Effector memory CD8-positive, alpha-beta T cell (primary cell): ENCODE measurements at places on chromosomes 11 and 22.

GRCh38 chr11:43555186-43555585, 125.4 kb upstream of the HSD17B12 start:
- no peak for DNase-seq

GRCh38 chr22:19707347-19708290, 6.7 kb upstream of the SEPTIN5 start:
- DNase-seq = no peak

DNA sequence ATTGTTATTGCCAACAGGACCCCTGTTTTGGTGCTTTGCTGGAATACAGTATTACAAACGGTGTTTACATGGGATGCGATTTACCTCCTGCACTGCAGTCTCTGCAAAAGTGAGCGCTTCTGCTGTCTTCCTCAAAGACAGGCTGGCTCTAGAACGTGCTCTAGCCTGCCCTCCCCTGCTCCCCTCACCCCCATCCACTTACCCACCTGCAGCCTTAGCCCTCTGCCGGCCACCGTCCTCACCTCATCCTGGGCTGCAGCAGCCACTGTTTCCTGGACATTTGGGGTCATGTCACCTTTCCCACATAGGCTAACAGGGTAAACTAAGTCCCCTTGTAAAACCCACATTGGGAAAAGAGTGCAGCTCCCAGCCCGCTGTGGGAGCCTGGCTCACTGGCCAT, 9.6 kb upstream of the PANX2 start:
- no peak for DNase-seq

DNA sequence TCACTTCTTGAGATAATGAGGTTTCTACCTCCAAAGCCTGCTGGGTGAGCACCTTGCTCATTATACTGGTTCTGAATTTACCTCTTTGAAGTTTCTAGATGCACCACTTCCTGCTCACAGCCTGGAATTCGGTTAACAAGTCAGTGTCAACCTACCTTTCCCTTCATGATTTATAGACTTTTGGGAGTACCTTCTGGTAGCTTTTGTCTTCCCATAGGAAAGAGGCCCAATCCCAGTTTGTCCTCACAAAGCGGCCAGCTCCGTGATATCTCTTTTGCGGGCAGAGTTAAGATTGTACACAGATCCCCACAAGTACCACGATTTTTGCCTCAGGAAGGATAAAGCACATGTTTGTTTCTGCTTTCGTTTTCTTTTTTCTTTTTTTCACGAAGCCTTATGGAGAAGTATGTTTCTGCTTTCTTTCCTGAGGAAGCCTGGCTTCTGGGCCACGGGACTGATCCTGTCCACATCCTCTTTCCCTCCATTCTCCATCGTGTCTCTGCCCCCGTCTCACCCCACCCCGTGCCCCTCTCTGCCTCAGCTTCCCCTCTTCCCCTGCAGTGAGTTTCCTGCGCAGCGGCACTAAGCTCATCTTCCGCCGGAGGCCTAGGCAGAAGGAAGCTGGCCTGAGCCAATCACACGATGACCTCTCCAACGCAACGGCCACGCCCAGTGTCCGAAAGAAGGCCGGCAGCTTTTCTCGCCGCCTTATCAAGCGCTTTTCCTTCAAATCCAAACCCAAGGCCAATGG, 5.7 kb upstream of the HINFP start:
- DNase-seq = no peak

GRCh38 chr22:50503475-50504145, 3.9 kb downstream of the LMF2 start:
- DNase-seq = no peak

GRCh38 chr22:42158456-42159132, 28.0 kb upstream of the CYP2D6 start:
- no peak for DNase-seq

GRCh38 chr11:68963779-68964178, 17.0 kb downstream of the MRGPRD start:
- no peak for DNase-seq

- no peak for DNase-seq
Measured at GRCh38 chr11:94241896-94242295, 62.5 kb upstream of the IZUMO1R start.

DNA sequence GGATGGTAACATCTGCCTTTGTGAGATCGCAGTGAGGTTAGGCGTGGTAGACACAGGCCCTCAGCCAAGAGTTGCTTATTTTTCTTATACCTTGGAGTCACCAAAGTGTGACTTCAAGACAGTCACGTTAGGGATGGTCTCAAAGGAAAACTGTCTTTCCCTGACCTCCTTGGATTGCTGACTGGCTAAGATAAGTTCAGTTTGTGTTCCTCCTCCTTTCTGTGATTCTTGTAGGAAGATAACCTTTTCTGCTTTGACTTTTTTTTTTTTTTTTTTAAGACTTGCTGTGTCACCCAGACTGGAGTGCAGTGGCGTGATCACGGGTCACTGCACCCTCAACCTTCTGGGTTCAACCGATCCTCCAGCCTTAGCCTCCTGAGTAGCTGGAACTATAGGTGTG, 23.1 kb downstream of the TAB1 start:
- DNase-seq = no peak

- DNase-seq = no peak
Measured at GRCh38 chr11:109926941-109927340, 166.3 kb upstream of the ZC3H12C start.

DNA sequence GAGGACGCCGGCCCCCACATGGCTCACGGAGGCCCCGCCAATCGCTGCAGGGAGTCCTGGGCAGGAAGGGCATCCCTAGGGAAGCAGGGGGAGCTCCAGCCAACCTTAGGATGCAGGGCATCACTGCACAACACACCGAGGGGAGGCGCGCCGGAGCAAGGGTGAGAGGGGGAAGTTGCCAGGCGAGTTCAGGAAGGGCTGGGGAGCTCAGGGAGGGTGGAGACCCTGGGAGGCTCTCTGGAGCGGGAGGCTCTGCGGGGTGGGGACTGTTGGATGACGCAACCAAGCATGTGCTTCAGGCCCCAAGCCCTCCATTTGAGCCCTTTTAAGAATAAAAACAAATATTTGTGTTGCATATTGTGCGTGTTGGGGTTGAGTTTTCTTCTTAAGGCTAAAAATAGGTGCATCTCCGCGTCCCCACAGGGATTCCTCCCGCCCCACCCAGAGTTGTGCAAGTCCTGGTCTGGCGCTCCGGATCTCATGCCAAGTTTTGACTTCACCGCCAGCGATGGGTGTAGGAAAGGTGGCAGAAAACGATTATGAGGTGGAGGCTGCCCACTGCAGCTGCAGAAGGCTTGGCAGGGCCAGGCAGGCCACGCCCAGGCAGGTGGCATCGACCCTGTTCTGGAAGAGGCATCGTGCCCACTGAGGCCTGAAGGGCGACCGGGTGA, 65.2 kb downstream of the WNT7B start:
- no peak for DNase-seq

GRCh38 chr22:44179989-44180705, 578 bp upstream of the PARVG start:
- no peak for DNase-seq

DNA sequence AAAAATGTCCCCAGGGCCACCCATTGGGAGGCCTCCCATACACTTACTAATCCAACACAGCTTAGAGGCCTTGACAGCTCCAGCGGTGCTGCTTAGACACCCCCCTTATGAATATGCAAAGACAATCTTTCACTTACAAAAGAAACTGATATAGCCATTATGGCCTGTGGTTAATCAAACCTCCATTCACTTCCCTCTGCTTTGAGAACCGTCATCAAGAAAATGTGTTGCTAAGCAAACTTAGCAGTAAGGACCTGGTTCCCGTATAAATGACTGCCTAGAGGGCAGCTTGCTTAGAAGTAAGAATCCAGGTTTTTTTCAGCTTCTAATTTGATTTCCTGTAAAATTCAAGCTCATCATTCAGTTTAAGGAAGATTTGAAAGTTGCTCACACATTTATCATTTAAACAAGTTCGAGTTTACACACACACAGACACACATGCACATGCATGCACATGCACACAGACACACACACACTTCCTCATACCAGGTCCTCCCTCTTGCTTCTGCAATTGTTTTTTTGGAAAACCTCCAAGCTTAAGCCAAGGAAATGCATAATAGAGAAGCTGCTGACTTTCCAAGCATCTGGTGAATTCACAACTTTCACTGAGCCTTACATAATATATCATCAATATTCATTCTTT, 137.7 kb upstream of the BLID start:
- DNase-seq = no peak

GRCh38 chr22:27651486-27651885, 150.1 kb downstream of the MN1 start:
- DNase-seq = no peak

- DNase-seq = no peak
Measured at GRCh38 chr11:44939673-44940395, 10.8 kb downstream of the TP53I11 start.

DNA sequence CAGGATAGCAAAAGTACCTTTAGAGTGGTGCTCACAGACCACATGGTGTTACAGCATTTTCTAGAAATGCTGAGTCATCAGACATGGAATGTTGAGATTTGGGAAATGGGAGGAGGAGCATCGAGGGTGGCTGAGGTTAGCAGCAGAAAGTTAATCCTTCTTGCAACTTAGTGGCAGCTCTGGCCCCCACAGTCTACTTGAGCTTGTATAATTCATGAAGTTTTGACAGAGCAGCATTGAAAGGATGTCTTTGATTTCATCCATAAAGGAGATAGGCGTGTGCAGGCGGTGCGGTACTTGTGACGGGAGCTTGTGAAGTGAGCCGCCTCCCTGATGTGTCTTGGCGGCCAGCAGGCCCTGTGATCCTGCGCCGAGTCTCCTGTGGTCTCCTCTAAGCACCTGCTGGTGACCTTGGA, 330.5 kb downstream of the TBC1D22A start:
- DNase-seq = no peak

DNA sequence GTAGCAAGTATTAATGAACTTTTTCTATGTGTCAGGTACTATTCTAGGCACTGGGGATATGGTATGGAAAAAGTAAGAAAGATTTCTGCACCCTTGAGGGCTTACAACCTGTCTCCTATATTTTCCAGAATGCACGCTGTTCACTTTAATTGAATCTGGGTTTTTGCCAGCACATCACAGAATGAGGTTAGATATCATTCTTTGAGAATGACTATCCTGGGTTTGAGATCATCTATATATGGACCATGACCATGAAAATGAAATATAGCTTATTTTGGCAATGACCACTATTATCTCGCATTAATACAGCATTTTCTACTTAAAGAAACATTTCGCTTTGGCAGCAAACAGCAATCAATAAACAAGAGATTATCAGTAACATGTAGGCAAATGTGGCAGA, 46.9 kb downstream of the C11orf71 start:
- DNase-seq = no peak

GRCh38 chr22:23014250-23014649, 56.1 kb upstream of the GNAZ start:
- DNase-seq = no peak

GRCh38 chr22:25908755-25909154, 166.8 kb downstream of the MYO18B start:
- no peak for DNase-seq

DNA sequence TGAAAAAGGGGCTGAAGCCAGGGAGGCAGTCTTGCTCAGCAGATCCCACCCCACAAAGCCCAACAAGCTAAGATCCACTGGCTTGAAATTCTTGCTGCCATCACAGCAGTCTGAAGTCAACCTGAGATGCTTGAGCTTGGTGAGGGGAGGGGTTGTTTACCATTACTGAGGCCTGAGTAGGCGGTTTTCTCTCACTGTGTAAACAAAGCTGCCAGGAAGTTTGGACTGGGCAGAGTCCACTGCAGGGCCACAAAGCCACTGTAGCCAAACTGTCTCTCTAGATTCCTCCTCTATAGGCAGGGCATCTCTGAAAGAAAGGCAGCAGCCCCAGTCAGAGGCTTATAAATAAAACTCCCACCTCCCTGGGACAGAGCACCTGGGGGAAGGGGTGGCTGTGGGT, 746.1 kb upstream of the LRRC4C start:
- no peak for DNase-seq

- DNase-seq = no peak
Measured at GRCh38 chr11:45884596-45885185, 760 bp upstream of the MAPK8IP1 start.

- no peak for DNase-seq
Measured at GRCh38 chr22:43889860-43890253, 2.0 kb downstream of the PNPLA5 start.

- DNase-seq = no peak
Measured at GRCh38 chr22:35972559-35972958, 56.1 kb downstream of the RBFOX2 start.

DNA sequence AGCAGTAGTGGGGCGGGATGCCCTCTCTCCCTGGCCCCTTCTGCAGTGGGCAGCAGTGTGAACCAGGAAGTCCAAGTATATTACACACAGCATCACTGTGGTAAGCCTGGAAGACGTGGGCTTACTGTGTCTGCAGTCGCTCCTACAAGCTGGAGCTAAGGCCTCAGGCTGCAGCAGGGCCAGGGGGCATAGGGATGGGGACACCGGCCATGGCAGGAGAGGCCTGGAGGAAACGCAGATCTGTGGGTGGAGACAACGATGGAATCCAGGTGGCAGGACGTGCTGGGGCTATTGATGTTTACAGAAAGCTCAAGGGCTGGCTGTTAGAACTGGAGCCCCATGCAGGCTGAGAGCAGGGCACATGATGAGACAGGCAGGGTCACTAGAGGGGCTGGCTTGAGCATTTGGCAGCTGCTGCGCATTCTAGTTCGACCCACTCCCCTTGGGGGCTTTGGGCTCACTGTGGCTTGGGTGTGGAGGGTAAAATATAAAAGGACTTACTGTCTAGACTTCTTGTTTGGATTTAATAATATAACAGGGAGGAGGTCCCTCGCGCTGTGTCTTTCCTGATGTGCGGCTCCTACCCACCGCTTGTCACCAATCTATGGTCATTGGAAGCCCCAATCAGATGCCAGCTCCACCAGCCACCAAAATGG, 539.5 kb downstream of the TBC1D22A start:
- DNase-seq = no peak

DNA sequence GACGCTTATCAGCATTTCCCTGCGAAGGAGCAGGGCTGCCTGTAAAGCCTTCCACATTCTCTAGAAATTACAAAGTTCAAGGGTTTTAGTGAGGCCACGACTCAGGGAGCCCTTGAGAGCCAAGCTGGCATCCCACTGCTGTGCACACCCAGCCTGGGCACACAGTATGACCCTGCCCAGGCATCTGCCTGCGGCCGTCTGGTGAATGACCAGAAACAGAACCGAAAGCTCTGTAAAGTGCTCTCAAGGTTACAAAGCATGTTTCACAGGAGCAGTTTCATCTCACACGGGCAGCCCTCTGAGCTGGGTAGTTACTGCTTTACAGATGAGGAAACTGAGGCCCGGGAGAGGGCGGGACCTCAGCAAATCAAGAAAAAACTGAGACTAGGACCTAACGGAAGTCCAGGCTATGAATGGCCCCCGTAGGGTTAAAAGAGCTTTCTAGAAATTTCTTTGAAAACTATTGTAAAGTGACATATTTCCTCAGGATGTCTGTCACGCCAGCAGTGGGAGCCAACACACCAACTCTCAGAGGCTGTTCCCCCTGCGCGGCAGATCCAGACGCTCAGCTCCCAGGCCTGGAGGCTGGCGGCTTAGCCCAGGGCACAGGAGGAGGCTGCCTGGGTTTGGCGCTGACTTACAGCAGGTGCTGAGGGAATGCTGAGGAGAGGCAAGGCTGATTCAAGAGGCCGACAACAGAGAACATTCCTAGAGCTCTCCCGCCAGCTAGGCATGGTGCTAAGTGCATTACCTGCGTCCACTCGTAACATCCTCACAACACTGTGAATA, 7.7 kb upstream of the TCF20 start:
- DNase-seq = no peak

GRCh38 chr11:1534171-1534570, 37.9 kb downstream of the DUSP8 start:
- no peak for DNase-seq
